ENCODE measurements at places on chromosomes 1 and 21.

DNA sequence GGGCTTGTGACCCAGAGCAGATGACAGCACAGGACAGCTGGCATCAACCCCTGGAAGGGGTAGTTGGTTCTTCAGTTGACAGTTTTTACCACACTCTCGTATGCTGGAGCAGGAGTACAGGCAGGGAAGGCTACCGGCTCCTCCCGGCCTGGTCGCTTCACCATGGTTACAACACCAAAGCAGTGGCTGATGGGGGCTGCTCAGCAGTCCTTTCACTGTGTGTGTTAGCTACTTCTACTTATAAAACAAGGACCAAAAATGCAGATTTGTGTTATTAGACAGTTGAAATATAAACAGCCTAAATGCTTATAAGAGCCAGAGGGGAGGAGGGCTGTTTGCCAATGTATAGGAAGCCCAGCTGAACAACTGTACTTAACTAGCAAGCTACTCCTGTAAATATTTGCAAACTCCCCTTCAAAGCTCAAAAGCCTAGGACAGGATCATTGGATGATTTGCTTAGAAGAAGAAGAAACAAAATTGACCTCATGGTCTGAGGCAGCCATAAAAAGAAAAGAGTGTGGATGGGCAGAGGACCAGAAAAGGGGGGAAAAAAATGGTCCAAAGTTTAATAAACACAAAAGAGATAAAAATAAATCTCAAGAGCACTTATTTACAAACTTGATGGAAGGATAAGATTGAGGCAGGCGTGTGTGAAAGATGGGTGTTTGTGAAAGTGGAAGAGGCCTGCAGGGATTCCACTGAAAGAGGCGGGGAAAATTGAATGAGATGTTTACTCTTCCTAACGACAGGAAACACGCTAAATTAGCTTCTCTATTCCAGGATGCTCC, 57.1 kb downstream of the TGFB2 start:
- no peak for DNase-seq

GRCh38 chr1:167136806-167137205, 42.9 kb downstream of the STYXL2 start:
- DNase-seq = no peak

- no peak for DNase-seq
Observed at GRCh38 chr1:56034222-56034621, 545.1 kb downstream of the PLPP3 start.

GRCh38 chr21:27314131-27314530, 347.2 kb upstream of the ADAMTS5 start:
- DNase-seq = no peak

GRCh38 chr21:25506887-25507286, 100.4 kb downstream of the MRPL39 start:
- no peak for DNase-seq

DNA sequence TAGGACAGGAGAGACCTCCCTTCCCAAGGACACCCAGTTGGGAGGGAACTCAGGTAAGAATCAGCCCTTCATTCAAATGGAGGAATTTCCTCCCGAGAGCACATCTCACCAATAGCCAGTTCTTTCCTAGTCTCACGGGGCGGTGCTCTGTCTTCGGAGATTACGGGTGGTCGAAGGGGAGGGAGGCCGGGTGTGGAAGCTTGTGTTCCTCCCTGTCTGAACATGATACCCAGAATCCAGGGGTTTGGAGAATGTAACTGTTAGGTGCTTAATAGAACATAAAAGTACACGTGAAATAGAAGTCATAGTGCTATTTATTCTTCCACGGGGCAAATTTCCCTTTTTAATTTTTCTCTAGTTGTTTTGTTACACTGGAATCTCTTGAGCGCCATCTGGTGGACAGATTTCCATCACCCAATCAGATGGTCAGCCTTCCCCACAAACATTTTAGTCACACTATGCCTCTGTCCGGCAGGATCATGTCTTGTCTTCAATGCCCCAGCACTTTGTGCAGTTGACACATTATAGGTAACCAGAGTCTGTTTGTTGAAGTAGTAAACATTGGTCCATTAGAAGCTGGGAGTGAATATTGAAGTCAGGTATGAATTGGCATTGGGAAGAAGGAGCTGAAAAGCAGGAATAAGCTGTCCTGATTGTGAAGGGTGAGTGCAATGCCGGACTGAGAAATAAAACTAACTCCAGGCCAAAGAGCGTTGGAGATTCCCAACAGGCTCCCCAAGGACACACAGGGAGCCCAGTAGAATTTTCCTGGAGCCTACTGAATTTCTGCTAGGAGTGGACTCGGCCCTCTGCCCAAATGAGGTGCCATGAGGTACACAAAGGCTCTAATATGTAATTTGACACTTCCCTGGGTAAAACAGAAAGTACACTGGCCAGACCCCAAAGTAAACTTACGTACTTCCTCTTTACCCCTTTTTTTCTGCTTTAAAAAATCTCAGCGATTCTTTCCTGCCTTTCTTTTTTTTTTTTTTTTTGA, 27.6 kb upstream of the ZNF697 start:
- DNase-seq = peak; percentile 8

- DNase-seq = no peak
Observed at GRCh38 chr1:35460796-35461195, 96.4 kb downstream of the KIAA0319L start.

DNA sequence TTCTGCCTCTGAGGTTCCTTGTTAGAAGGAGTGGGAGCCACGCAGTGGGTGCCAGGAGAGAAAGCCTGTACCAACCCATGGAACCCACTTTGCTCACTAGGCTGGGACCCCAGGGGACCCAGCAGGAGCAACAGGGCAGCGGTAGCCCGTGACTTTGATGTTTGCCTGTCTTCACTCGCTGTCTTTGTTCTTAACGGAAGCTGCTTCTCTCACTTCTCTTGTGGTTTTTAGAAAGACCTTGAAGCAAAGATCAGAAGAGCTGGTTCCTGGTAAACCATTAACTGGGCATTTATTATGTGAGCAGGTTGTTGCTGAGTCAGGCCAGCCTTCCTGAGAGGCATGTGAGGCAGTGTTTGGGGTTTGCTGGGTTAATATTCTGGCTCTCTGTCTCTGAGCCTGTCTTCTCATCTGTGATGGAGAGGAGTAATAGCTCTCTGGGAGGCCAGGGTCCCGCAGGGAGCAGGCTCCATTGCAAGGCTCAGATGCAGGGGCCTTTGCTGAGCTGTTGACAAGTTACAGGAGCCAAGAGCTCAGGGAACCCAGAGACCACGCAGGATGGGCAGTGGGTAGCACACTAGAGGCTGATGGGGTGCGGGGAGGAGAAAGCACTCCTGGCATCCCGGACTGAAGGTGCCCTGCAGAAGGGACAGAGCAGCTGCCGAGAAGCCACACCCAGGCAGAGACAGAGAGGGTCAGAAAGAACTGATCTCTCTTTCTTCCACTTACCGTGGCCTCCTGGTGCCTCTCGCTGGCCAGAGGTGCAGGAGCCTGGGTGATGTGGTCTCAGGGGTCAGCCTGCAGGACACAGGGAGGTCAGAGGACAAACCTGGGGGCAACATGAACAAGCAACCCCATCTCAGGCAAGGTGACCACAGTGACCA, 367.5 kb upstream of the C1orf174 start:
- no peak for DNase-seq

- no peak for DNase-seq
Observed at GRCh38 chr1:46404482-46405196, 10.5 kb downstream of the FAAH start.

DNA sequence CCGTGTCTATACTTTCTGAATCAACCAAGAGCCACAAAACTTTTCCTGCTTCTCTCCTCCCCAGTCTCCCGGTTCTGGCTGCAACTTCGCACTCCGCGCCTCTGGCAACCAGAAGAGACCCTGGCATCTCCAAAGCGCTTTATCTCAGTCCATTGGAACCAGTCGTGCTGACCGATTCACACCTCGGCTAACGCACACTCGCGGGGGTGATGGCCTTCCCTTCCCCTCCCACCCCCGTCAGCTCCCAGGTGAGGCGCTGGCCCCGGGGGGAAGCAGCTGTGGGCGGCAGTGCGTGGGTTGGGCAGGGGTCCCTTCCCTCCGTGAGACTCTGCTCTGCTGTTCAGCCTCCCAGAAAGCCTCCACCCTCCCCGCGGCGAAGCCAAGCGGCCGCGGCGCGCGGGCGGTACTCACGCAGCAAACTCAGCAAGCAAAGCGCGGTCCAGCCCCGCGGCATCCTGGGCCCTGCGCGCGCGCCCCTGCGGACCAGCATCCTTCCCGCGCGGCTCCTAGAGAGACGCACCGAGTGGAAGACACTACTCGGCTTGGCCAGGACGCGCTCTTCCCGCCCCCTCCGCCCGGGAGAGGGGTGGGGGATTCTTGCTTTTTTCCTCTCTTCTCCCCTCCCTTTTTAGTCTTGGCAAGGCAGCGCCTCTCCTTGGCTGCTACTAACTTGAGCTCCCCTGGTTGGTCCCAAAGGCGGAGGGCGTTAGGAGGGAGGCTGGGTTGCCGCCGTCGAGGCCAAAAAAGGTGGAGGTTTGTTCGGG, at the start of gene CD34:
Gene CD34, minus strand, starts transcription at position 535 of the 764 bp plus-strand sequence. Its CDS starts 45 bp downstream, at position 490.
- no peak for DNase-seq

DNA sequence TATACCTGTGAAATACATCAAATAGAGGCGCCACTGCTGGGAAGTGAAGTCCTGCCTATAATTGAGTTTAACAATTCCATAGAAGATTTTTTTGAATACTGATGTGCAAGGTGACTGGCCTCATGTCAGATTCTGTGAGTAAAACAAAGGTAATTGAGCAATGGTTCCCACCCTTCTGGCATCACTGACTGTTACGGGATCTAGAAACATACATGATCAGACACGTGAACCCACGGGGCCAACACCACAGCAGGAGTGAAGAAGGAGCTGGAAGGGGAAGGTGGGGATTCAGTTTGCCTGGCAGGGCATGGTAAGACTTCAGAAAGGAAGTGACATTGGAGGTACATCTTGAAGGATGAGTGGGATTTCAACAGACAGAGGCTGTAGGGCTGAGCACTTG, 270.2 kb downstream of the DISC1 start:
- DNase-seq = no peak

GRCh38 chr1:15726508-15726907, 9.6 kb upstream of the SLC25A34 start:
- no peak for DNase-seq

DNA sequence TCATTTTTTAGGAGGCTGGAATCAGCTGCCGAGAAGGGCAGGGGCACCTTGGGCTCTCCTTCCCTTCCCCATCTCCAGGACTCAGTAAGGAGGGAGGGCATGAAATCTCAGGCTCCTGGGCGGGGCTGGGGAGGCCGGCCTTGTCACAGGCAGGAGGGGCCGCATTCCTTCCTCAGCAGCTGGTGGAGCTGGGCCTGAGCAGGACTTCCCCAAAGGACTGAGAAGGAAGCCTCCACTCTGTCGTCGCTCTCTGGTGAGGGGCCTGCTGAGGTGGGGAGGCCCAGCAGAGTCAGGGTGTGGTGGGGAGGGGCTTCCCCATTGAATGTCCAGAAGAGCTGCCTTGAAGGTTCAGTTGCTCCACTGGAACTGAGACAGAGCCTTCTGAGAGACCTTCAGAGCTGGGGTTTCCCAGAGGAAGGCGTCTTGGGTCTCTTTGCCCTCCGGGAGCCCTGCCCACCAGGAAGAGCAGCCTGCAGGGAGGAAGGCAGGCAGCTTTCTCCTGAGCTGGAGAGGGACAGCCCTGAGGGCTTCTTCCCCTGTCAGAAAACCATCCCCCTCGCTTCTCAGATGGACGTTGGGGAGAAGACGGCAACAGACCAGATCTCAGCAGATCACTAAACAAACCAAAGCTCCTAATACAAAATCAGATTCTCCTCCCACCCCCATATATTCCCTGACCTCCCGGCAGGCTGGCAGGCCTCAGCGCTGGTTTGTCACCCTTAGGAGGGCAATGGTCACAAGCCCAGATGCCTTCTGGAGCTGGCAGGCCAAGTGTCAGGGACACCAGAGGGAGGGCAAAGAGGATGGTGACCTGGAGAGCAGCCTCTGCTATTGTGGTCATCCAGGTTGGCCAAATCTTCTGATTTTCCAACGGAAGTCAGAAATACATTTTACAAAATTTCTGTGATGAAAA, 10.7 kb downstream of the KCNA10 start:
- DNase-seq = no peak

GRCh38 chr1:18079941-18080735, 27.5 kb upstream of the IGSF21 start:
- peak; percentile 90 for DNase-seq

GRCh38 chr1:91885213-91885715, 687 bp downstream of the TGFBR3 start:
- no peak for DNase-seq

DNA sequence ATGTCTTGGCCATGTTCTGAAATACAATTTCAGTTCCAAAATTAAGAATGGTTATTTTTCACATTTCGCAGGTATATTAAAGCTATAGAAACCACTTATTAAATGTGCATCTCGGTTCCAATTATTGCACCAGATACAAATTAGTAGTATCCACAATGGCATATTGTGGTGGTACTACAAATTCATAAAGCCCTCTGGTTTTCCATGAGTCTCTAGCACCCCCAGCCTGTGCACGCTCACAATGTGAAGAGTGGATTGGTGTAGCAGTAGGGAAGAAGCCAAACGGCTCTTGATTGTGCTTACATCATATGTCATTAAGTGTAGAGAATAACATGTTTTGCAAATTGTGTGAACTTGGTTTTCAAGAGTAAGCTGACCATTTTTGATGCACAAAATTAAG, 1.9 kb upstream of the BRINP3 start:
- no peak for DNase-seq

GRCh38 chr1:32580348-32581017, 41.3 kb downstream of the ZBTB8A start:
- no peak for DNase-seq

DNA sequence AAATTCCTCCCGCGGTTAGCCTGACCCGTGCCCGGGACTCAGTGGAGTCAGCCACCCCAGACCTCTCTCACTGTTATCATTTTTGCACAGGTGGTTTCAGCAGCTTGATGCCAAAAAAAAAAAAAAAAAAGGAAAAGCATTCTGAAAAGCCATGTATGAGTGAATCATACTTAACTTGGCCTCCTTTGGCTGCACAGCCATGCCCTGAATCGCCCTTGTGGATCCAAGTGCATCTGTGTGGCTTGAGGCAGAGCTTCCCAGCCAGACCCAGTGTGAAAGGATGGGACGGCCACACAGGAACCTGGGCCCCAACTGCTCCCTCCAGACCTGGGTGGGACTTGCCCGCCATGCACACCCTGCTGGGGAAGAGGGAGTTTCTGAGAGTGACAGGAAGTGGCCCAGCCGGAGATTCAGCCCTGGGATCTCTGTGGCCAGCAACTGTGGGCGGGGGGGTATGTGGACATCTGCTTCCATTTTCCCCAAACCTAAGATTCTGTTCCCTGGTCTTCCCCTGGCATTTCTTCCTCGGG, 8.6 kb downstream of the YBEY start:
- no peak for DNase-seq

GRCh38 chr1:53125623-53126360, 16.6 kb downstream of the SLC1A7 start:
- DNase-seq = no peak

GRCh38 chr1:74570797-74571492, 58.5 kb upstream of the LRRC53 start:
- no peak for DNase-seq

- DNase-seq = no peak
Observed at GRCh38 chr1:218464871-218465270, 119.7 kb downstream of the TGFB2 start.

- DNase-seq = no peak
Observed at GRCh38 chr1:56235909-56236510, 343.4 kb downstream of the PLPP3 start.

GRCh38 chr1:87983841-87984240, 655.2 kb downstream of the LMO4 start:
- DNase-seq = no peak

GRCh38 chr1:43962324-43962723, 7.5 kb upstream of the DPH2 start:
- DNase-seq = no peak

- DNase-seq = no peak
Observed at GRCh38 chr1:64320007-64320406, 116.6 kb downstream of the UBE2U start.
